ENCODE measurements at places on chromosomes 12 and 14.

- peak; percentile 45 for DNase-seq
Measured at GRCh38 chr14:74882103-74882920, 596 bp downstream of the DLST start.

DNA sequence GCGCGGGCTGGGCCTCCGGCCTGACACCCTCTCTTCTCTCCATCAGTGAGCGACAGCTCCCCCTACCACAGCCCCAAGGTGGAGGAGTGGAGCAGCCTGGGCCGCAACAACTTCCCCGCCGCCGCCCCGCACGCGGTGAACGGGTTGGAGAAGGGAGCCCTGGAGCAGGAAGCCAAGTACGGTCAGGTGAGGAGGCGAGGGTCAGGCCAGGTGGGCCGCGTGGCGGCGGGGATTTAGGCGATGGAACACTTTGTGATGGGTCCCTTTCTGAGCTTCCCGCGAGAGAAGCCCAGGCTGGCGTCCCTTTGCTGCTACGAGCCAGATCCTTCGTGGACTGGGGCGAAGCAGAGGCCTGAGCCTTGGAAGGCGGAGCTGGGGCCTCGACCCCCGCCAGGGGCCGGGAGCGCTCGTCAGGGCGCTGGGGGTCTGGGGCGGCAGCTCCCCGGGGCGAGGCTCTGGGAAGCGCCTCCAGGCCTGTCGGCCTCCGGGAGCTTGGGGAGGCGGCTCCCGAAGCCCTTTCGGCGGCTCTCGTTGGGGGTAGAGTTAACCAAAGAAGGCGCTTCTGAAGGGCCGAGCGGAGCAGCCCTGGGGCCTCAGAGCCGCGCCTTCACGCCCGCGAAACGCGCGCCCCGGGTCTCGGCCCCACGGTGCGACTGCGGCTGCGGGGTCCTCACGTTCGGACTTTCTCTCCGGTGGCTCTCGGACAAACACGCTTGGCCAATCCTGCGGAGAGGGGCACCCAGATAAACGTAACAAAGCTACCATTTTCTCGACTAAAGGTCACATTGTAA, 5.0 kb downstream of the PAX9 start:
- DNase-seq, result no peak

DNA sequence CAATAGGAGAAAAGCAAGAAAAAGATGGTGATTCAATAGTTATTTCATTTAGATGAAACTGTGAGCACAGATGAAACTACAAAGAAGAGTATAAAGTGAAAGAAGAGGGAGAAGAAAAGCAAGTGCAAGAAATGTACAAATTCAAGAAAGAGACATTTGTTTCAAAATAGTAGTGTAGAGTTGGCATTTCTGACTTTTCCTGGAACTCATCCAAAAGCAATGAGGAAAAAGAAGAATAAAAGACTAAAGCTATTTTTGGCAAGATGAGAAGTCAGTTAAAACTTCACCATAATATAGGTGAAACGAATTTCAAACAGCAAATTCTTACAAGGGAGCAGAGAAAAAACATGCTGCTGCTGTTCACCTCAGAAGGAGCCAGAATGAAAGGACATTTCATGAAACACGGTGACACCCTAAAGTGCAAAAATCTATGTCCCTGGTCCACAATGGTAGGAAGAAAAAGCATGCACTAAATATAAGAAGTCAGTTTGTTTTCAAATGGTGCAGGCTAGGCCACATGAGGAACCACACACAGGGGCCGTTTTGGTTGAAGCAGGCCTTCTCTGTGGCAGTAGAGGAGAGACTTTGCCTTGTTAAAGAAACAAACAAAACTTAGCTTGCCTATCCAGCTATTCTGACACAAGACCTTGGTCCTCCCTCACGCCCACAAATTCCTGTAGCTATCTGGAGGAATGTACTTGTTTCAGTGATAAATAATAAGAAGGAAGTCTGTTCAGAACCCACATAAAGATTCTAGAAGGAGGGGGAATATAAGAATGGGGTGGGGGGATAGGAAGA, 11.1 kb upstream of the CMAS start:
- no peak for DNase-seq

DNA sequence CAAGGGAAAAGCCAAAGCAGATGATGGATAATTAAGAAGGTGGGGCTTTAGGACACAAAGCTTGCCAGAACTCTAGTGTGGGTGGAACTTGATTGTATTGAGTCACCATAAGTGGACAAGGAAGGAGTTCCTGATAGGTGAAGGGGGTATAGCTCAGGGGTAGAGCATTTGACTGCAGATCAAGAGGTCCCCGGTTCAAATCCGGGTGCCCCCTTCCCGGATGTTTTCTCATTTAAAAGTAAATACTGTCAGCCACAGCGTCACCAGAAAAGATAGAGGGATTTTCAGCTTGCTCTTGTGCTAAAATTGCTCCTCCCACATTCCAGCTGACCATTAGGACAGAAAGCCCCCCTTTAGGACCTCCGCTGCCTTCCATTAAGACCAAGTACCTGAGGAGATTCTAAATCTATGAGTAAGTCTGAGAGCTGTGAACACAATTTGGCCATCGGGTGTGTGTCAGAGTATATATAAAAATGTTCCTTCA, 36.6 kb downstream of the DCAF4 start:
- DNase-seq, result peak; percentile 91

DNA sequence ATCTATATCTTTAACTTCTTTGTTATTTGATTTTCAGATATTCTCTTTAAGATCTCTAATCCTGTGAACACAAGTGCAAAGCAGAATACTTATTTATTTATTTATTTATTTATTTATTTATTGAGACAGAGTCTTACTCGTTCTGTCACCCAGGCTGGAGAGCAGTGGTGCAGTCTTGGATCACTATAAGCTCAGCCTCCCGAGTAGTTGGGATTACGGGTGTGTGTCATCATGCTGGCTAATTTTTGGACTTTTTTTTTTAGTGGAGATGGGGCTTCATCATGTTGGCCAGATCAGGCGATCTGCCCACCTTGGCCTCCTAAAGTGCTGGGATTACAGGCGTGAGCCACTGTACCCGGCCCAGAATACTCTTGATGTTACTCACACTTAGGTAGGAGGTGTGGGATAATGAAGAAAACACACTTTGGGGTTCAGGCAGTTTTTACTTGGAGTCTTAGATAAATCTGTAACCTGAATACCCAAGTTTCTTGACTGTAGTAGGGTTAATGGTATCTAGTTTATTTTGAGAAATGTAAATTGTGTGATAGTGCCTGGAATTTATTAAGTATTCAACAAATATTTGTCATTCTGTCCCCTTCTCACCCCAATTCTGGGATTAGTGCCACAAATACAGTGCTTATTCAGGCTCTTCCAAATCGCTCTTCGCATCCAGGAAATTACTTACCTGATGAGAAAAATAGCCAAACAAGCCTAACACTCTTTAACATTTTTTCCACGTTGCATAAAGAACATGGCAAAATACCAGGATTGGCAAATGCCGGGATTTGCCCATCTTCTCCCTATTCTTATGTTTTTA, 33.0 kb downstream of the METAP2 start:
- DNase-seq, result no peak

GRCh38 chr12:64796205-64796845, 28.1 kb upstream of the TBC1D30 start:
- peak; percentile 62 for DNase-seq

DNA sequence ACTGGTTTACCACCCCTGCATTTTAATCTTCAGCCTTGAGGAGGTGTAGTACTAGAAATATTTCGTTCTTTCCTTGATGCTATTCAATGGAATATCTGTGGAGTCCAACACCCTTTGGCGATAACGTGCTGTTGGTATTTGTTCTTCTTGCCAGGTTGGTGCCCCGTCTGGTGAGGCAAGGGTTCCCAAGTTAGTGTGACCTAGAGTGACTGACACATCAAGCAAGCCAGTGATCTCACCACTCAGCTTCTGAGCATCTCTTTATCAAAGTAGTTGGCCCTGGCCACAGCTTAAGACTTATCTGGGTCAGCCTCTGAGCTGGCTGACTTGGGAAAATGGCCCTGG, 60.2 kb downstream of the PLXNC1 start:
- no peak for DNase-seq

- DNase-seq, result peak; percentile 92
Measured at GRCh38 chr12:124680863-124681778, 113.7 kb upstream of the NCOR2 start.

DNA sequence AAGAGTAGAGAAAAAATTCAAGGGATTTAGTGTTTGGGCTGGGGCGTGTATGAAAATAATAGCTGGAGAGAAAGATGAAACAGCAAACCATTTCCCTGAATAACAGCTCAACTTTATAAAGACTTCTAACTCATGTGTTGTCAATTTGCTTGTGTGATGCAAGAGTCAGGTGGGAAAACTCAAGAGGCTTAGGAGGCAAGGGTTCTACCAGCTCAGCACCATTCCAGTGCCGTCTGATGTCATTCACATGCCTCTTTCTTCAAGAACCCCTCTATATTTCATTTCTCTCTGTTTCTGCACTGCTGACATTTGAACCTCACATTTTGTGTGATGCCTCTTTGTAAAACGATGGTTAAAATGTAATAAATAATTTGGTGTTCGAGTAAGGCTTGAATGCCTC, 192.2 kb downstream of the PRKD1 start:
- no peak for DNase-seq

DNA sequence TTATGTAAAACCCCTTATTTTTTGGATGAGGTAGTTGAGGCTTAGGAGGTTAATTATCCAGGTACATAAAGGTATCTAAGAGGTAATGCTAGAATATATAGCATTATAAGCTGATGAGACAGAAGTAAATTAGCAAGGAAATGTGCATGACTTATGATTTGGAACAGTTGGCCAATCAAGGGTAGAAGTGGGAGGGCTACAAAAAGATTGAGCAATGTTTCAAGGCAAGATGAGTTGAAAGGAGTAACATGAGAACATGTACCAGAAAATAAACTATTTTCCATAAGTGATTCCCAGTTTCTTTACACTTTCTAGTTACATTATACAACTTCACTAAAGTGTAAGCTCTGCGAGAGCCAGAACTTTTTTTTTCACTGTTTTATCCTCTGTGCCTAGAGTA, 290.9 kb downstream of the LRIG3 start:
- no peak for DNase-seq

DNA sequence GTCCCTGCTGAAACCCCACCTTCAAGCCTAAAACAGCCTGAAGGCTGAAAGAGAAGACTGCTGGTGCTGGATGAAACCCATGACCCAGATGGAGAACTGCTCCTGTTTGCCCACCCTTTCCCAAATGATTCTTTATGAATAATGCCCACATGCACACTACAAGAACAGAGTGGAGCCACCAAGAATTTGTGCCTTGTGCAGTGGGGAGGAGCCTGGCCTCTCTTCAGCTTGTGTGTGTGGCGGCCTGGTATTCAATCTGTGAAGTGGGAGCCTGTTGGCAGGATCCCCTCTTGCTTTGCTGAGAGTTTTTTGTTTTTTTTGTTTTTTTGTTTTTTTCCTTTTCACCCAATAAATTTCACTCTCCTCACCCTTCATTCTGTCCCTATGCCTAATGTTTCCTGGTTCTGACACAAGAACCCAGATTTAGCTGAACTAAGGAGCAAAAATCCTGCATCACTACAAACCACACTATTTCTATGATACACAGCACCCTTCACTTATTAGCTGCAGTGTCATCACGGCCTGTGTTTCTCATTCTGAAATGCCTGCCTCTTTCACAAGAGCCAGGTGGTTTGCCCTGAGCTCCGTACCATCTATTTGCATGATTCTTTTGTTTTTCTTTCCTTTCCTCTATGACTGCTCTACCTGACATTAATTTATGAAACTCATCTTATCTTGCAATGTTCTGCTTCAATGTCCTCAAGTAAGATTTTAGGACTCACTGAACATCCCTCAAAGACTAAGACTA, 585.5 kb upstream of the ATXN7L3B start:
- no peak for DNase-seq

- DNase-seq, result no peak
Measured at GRCh38 chr14:23528555-23528954, 23.0 kb downstream of the ZFHX2 start.

- DNase-seq, result no peak
Measured at GRCh38 chr12:15808250-15808649, 19.1 kb upstream of the EPS8 start.

GRCh38 chr12:105270671-105271255, 34.8 kb upstream of the APPL2 start:
- DNase-seq, result no peak

- peak; percentile 42 for DNase-seq
Measured at GRCh38 chr14:32611752-32612151, 282.7 kb downstream of the AKAP6 start.

DNA sequence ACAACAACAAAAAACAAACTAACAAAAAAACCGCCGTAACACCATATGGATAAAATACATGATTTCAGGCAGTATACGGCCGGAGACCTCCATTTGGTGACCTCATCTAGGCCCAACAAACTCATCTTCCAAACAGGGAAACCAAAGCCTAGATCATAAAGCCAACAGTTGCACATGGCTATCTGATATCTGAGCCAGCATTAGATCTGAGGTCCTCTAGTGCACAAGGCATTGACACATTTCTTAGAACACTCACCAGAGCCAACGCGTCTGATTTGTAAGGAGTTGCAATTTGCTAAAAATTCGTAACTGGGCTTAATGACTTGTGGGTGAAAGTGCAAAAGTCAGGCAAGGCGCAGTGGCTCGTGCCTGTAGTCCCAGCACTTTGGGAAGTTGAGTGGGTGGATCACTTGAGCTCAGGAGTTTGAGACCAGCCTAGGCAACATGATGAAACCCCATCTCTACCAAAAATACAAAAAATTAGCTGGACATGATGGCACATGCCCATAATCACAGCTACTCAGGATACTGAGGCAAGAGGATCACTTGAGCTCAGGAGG, 42.0 kb upstream of the NUDT4 start:
- DNase-seq, result no peak

GRCh38 chr12:14976658-14977057, 3.8 kb downstream of the PDE6H start:
- no peak for DNase-seq

DNA sequence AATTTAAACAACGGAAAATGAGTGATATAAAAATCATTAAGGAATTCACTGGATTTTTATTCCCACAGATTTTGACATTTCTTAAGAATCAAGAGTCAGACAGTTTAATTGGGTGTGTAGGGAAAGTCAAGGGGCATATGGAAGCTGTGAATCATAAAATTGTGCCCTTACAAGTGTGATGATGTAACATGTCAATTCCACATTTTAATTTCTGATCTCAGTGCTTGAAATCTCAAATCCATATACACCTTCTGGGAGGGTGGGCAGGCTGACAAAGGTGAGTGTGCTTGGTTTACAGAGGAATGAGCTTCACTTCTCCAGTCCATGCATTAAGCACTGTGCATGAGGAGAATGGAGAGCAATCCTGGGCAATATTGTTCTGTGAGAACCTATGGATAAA, 1.0 kb upstream of the KRT6A start:
- DNase-seq, result no peak

DNA sequence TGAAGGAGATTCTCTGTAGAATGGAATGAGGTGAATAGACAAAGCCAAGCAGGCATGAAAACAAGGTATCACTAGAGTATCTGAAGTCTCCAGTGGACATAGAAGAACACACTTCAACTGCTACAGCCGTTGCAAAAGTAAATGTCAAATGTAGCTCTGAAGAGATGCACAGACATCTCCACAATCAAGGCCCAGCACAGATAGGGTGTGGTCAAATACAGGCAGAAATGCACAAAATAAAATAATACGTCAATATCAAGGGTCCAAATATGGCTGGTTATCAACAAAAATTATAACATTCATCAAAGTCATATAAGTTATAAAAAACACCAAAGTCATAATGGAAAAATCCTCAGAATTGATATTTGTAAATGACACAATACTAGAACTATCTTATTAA, 1107.3 kb downstream of the TMEM121 start:
- DNase-seq, result no peak

GRCh38 chr12:76266797-76267196, 81.4 kb downstream of the BBS10 start:
- DNase-seq, result peak; percentile 33
